ENCODE measurements at places on chromosomes 7 and 10. TPM values are rescaled to one million over a fixed set of nuclear protein-coding genes. Genes with fewer than 3 reads are reported as not detected.

The SPDYE11 gene
- total RNA-seq = not detected

DNA sequence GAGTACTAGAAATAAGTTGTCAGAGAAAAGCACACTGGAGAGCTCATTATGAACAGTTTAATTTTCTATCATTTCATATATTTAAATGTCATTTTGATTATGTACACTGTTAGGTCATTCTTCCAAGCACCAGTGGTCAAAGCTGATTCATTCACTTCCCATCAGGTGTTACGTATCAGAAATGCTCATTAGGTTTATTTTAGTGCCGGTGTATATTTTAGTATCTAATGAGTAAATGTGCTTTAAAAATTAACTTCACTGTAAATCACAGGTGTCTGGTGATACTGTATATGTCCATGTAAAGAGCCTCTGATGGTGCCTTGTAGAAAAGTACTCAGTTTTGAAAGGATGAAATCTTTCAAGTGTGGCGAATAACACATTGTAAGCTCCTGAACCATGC lies 3.5 kb downstream of the DMTF1 start:
- no peak overlapping the region for H3K27ac ChIP-seq
- H3K4me1 ChIP-seq = peaks cover 14% of the 10 kb centered on the region
- H3K36me3 ChIP-seq = no peaks in the 10 kb centered on the region
- H3K4me3 ChIP-seq = no peak overlapping the region
- H3K27me3 ChIP-seq = no peaks in the 10 kb centered on the region

The ZNF804B gene
- not detected for total RNA-seq

DNA sequence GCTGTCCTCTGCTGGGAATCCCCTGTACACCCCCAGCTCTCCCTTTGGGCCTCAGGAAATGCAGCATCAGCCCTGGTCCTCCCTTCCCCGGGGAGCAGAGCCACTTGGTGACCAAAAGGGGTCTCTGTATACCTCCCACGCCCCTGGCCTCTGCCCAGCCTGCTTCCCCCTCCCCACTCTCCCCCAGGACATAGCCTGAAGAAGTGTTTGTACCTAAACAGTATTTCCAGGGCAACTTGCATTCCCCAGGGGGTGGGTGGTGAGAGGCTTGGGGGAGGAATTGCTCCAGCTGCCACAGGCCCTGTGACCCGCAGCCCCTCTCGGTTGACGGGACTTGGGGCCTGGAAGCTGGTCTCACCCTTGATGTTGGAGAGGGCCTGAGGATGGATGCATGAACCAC lies 39.3 kb downstream of the TMEM270 start:
- H3K4me3 ChIP-seq = no peak overlapping the region
- no peaks in the 10 kb centered on the region for H3K27me3 ChIP-seq
- peaks cover 2% of the 10 kb centered on the region for H3K4me1 ChIP-seq
